NCI-H1092 (cell line): ENCODE measurements at places on chromosomes 6 and 20.

GRCh38 chr6:168030218-168030746 is 32.8 kb downstream of the KIF25 start:
- no peak for DNase-seq

GRCh38 chr6:158834675-158835385 is 15.7 kb upstream of the EZR start:
- no peak for DNase-seq

DNA sequence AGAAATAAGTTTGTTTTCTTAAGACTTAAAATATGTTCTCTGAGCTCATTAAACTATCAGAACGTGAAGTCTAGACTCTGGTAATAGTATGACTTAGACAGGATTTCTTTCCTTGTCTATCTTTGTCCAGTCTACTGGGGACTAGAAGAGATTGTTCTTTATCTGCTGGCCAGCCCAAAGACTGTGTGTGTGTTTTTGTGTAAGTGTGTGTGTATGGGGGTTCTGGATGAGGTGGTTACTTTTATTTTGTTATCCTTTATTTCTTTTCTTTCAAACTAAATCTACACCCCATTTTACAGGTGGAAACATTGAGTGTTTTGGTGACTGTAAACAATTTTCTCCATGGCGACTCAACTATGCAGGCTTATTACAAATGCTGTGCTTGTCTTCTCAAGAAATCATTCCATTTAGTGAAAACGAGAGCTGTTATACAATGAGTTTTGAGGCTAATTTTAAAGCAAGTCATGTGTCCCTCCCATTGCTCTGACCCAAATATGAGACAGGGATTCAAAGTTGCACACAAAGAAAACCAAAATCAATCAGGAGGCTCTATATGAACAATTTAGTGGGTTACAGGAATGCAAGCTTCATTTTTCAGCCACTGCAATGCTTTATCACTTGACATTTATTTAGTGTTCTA is 97.6 kb downstream of the ELOVL5 start:
- DNase-seq = no peak

DNA sequence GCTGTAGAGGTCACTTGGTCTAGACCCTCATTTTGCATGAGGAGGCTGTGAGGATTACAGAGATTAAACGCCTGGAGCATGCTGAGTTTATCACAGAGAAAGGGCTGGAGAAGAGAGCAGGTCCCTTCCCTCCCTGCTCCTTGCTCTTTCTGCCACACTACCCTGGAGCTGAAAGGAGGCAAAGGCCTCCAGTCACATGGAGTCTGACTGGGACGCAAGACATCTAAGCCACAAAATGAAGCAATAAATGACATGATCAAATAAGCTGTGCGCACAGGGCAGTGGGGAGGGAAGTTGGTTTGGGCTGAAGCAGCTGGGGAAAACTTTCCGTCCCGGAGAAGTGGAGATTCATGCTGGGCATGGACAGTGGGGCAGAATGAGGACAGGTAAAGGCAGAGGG is 33.3 kb downstream of the ATXN1 start:
- no peak for DNase-seq

- DNase-seq = no peak
These were observed 78.0 kb downstream of the PDE10A start for GRCh38 chr6:165585060-165585459.

DNA sequence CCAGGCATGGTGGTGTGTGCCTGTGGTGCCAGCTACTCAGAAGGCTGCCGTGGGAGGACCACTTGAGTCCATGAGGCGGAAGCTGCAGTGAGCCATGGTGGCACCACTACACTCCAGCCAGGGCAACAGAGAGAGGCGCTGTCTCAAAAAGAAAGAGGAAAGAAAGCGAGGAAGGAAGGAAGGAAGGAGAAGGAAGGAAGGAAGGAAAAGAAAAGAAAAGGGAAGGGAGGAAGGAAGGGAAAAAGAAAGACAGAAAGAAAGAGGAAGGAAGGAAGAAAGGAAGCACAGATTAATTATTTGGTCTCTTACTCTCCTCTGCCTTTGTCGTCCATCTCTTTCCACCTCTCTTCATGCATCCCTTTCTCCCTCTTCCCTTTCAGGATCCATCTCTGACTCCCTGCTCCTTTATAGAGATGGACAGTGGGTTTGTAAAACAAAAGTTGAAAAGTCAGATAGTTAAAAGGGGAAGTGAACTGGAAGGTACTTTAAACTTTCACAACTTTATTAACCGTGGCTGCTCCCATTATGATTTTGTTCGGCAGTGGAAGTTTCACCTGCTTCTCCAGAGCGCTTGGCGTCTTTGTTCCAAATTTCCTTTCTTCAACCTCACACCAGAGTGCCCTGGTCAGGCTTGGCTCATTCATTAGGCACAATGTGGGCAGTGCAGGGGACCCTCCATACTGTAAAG is 1.5 kb downstream of the HLA-DQA1 start:
- no peak for DNase-seq

- no peak for DNase-seq
These were observed 40.1 kb downstream of the ADGRG6 start for GRCh38 chr6:142341855-142342330.

DNA sequence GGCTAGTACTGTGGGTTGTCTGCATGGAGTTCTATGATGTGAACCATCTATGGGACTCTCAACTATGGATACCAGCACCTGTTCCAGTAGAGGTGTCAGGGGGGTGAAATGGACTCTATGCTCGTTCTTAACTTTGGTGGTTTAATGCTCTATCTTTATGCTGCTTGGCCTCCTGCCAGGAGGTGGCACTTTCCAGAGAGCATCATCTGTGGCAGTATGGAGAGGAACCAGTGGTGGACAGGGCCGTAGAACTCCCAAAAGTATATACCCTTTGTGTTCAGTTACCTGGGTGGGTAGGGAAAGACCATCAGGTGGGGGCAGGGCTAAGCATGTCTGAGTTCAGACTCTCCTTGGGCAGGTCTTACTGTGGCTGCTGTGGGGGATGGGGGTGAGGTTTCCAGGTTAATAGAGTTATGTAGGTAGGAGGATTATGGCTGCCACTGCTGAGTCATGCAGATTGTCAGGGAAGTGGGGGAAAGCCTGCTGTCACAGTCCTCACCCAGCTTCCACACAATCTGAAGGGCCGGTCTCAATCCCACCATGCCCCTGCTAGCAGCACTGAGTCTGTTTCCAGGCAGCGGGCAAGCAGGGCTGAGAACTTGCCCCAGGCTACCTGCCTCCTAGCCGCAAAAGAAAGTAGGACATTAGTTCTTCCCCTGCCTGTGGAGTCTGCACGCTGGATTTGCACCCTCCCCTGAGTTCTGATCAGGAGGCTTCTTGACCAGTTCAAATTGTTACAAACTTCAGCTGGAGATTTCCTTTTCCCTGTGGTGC is 284.0 kb downstream of the KCNQ5 start:
- DNase-seq = no peak

GRCh38 chr6:38319256-38320212 is 320.2 kb downstream of the BTBD9 start:
- DNase-seq = no peak

DNA sequence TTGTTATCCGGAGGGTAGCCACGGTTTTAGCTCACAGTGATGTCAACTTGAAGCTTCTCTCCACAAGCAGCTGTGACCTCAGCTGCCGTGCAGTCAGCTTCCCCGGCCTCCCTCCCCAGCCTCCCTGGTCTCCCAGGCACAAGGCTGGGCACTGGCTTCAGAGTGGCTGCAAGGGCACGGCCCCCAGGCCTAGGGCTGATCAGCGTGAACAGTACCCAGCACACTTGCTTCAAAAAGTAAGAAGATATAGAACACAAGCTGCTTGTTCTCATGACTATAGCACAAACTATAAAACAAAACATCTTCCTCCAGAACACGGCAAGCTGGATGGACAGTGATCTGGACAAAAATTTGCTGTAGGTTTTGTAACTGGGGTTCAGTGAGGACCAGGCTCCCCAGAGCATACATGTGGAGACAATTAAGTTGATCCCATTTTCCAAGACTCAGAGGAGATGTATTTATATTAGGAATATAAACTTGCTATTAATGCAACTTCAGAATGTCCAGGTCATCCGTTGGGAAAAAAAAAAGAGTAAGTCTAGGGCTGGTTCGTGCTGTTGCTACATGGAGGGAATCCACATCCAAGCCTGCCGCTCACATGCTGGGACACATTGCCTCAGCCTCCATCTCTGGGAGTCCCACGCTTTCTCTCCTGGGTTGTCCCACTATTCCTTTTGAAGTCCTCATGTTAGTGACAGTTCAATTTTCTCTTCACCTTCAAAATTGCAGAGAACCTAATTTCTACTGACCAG is 199.4 kb upstream of the THBS2 start:
- DNase-seq = no peak

- no peak for DNase-seq
These were observed 97.5 kb downstream of the ZMYND8 start for GRCh38 chr20:47258745-47259695.
